ENCODE measurements at places on chromosomes 5 and 9. TPM values are rescaled to one million over a fixed set of nuclear protein-coding genes. Genes with fewer than 3 reads are reported as not detected.
A peak's percentile ranks its signal among the peaks of the same experiment; 100 is the strongest.

Gene ACSL6
- 0.38 TPM for polyA plus RNA-seq

GRCh38 chr5:36323926-36324781 is 22.5 kb upstream of the RANBP3L start:
- peak; percentile 7 for DNase-seq

GRCh38 chr9:5518937-5519319 is 8.6 kb downstream of the PDCD1LG2 start:
- no peak for DNase-seq

- peak; percentile 60 for DNase-seq
Observed at GRCh38 chr9:14140096-14140697, 173.7 kb downstream of the NFIB start.
